ENCODE measurements at places on chromosomes 6 and 20.

DNA sequence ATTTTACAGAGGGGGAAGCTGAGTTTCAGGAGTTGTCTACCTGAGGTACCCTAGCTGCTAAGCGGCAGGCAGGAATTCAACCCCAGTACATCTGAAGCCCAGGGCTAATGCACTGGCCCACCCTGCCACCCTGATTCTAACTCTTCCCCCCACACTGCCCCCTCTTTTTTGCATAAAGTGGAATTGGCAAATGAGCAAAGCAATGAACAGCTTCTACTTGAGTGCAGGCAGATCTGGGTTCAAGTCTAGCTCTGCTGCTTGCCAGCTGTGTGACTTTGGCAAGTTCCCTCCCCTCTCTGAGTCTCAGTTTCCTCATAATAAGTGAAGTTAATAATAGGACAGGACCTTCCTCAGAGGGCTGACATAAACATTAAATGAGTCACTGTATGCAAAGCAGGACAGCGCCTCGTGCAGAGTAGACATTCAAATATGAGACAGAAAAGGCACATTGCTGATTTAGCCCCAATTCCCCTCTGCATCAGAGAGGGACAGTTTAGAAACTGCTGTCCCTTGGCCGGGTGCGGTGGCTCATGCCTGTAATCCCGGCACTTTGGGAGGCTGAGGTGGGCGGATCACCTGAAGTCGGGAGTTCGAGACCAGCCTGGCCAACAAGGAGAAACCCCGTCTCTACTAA is 4.7 kb downstream of the ADA start:
- DNase-seq: no peak

GRCh38 chr6:69973138-69973537 is 106.8 kb downstream of the COL19A1 start:
- no peak for DNase-seq

DNA sequence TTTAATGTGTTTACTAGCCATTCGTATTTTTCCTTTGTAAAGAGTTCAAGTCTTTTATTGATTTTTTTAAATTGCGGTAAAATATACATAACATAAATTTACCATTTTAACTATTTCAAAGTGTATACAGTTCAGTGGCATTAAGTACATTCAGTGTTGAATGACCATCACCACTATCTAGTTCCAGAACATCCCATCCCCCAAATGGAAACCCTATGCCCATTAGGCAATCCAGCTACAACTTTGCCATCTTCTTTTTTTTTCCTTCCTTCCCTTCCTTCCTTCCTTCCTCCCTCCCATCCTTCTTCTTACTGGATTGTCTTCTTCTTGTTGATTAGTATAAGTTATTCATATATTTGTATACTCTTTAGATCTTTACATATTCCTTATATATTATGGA is 8.6 kb downstream of the LPIN3 start:
- no peak for DNase-seq

DNA sequence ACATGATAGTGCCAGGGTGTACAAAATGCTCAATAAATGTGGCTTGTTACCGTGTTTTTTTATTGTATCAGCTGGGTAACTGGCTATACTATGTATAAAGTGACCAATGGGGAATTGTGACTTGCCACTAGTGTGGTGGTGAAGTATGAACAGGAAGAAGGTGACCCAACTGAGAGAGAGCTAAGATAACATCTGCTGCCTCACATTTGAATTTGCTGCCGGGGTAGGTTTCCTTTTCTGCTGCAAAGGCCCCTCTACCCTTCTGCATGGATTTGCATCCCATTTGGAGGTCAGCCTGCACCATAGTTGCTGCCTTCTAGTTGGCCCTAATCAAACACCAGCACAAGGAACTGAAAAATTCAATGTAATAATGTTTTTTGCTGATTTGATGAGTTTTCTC is 24.1 kb downstream of the IL17A start:
- no peak for DNase-seq

DNA sequence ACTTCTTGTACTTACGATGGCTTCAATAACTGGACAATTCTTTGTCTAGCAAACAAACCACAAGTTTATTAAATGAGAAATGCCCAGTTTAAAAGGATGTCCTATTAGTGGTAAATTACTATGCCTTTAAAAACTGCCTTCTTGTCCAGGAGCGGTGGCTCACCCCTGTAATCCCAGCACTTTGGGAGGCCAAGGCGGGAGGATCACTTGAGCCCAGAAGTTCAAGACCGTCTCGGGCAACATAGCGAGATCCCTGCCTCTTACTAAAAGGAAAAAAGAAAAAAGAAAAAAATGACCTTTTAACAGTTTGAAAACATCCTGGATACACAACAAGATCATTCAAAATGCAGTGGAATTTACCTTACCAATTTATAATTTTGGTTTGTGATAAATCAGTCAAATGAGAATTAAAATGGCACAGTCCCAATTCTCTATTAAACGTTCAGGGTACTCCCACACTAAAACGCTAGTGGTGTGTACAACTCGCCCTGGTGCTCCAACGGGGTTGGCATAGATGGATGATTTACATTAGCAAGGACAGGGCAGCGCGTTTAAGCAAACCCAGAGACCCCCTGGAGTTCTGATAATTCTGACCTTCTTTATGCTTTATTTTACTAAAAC is 2.3 kb downstream of the ZBTB2 start:
- DNase-seq: no peak

GRCh38 chr6:151357758-151358436 is 33.5 kb downstream of the ZBTB2 start:
- no peak for DNase-seq

DNA sequence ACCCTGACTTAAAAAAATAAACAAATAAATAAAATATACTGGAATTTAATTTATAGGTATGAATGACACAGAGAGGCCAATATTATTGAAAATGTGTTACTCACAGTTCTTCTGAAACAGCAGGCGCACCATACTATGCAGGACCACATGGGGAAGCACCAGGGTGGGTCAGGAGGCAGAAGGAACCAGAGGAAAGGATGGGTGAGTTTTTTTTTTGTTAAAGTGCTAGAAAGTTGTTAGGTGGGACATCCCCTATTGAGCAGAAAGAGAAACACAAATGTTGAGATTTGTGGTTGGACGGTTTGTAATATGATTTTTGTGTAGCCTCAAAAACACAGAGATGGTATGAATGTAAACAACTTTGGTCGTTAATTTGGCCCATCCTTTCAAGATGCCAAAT is 26.0 kb downstream of the PTPRA start:
- no peak for DNase-seq

- no peak for DNase-seq
Measured at GRCh38 chr6:34149452-34149810, 3.5 kb upstream of the GRM4 start.

DNA sequence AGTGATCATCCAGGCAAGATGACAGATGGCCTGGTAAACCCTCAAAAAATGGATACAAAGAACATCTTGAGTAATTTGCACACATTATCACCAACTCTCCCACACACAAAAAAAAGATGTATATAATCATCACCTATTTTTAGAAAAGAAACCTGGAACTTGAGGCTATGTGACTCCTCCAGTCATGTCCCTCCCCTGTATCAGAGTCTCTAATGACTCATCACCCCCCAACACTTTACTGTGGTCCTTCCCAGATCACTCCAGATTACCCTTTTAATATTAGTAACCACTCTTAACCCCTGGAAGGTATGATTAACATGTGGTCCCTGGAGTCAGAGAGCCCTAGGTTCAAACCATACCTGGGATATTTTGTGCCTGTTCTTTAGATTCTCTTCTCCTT is 144.8 kb downstream of the ZNF217 start:
- no peak for DNase-seq

DNA sequence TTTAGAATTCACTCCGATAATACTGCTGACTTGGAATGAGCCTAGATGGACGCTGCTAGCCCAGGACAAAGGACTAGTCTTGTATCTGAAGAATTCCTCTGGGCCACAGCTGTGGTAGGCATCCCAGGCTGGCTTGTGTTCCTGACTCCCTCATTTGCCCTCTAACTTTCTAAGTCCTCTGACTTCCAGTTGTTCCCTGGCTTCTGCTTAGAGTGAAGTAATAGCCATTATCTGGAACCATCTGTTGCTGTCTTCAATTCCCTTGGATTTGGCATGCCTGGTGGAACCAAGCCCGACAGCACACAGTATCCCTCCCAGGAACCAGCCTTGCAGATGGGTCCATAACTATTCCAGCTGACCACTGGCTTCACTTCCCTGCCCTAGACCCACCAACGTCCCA is 376.0 kb downstream of the SYNE1 start:
- no peak for DNase-seq

DNA sequence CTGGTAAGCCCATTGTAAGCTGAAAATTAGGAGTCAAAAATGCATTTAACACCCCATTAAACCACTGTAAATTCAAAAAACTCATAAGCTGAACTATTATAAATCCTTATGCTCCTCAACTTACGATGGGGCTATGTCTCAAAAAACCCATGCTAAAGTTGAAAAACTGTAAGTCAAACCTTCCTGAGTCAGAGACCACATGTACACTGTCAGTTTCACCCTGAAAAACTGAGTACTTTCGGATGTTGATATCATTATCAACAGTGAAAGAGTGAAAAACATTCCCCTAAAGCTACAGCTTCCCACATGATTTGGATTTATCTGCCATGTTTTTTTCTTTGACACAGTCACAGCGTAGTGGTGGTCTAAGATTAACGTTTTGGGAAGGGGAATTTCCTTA is 14.2 kb downstream of the RAB23 start:
- DNase-seq: no peak

DNA sequence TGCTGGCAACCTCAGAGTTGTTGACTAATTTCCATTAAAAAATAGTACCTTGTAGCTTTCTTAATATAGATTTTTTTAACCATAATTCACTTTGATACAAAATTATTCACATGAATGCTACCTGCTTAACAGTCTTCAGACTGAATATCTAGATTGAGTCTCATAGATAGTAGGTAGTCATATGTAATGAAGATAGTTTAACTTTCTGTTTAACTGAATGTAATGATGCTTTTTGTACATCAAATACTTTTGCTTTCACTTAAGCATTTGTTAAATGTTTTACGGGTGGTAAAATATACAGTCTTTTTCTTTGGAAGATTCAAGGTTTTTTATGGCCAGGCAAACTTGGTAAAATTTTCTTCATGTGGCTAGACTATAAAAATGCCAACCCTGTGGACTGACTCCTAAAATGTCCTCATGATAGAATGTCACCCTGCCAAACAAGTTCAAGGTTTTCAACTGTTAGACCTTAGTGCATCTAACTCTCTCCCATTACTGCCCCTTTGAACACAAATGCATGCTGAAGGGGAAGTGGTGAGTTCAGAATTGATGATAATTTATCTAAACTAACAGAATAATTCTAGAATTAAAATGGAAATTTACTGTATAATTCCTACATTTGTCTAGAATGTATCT is 16.4 kb downstream of the TBPL1 start:
- DNase-seq: no peak

DNA sequence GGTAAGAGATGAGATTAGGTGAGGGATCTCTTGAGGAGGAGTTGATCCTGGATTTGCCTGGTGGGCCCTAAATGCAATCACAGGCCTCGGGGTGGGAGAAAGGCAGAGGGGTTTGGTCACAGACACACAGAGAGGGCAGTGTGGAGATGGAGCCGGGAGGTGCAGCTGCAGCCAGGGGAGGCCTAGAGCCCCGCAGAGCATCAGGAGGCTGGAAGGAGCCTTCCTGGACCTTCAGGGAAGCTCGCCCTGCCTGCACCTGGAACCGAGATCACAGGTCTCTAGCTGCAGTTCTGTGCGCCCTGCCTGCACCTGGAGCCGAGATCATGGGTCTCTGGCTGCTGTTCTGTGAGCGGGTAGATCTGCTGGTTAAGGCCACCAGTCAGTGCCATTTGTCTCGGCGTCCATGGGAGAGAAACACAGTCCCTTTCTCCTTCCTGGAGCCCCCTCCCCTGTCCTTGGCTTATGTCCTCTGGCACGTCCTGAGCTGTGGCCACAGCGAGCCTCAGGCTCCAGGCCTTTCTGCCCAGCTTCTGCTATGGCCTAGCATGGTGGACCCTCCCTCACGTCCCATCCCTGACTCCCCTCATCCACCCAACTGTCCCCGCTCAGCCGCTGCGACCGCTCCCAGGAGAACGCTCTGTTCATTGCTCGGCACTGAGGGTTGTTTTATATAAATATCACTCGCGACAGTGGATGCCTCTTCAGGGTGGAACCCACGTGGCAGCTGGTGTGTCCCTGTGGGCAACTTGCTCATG is 112.0 kb downstream of the DACT2 start:
- no peak for DNase-seq

DNA sequence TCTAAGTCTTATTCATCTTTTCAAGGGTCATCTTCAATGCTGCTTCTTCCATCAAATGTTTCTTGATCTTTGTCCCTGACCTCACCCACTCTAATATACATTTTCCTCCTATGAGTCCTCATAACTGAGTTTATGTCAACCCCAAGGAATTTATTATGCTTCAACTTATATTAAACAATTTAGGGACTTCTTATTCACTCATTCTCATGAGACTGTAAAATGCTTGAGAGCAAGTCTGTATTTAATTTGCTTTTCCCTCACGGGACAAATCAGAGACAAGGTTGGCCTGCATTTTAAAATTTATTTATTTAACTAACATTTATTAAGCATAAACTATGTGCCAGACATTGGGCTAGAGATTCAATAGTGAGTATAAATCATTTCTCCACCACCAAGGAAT is 312.0 kb upstream of the NT5E start:
- no peak for DNase-seq

DNA sequence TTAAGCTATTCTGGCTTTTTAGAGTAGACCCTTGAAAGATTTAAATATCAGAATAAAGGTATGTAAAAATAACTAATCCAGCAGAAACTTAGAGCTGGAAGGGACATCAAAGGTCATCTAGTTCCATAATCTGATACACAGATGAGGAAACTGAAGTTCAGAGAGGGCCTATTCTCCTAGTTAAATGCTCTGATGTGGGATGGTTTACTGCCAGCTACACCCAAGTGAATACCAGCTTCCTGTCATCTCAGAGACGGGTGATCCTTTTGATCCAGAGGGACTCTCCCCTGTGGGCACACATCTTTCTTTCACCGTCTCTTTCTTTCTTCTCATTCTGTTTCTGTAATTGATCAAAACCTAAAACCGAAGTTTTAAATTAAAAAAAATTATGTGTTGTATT is 94.1 kb downstream of the MAN1A1 start:
- DNase-seq: no peak

- no peak for DNase-seq
Measured at GRCh38 chr6:122374307-122374706, 25.1 kb upstream of the HSF2 start.

- no peak for DNase-seq
Measured at GRCh38 chr6:148827416-148828045, 80.7 kb downstream of the UST start.

All from NCI-H2107 (cell line).